ENCODE measurements at places on chromosomes 16 and 17.
A peak's percentile ranks its signal among the peaks of the same experiment; 100 is the strongest.

- peak; percentile 51 for DNase-seq
Observed at GRCh38 chr17:42287305-42287976, 857 bp upstream of the STAT5A start.

- no peak for DNase-seq
Observed at GRCh38 chr17:61536422-61536955, 54.5 kb downstream of the NACA2 start.

- DNase-seq: peak; percentile 75
Observed at GRCh38 chr17:56593086-56593645, 333 bp upstream of the NOG start.

- DNase-seq: no peak
Observed at GRCh38 chr17:74153821-74154430, 49.6 kb upstream of the RPL38 start.

DNA sequence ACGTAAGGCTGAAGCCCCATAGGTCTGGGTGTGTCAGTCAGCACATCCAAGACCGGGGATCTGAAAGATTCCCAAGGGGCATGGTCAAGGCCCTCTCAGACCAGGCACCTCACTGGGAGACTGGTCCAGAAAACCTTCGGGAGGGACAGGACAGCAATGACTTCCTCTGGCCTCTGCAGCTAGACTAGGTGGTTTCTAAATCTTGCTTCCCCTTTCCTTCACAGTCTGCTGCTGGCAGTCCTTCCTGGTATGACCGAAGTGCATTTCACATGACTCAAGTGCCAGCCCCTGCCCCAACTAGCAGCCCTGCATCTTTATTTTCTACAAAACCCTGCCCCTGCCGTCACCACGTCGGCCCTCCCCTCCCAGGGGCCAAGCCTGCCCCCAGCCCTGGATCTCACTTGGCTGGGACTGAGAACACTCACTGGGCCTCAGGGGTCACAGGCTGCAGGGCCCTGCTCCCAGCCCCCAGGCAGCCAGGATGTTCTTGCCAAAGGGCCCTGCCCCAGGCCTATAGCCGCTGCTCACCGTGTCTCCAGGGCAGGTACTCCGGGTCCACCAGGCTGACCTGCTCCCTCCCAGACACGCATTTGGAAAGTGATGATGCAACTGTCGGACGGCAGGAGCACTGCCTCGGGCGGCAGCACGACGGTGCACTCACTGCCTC, 18.3 kb downstream of the POLR3K start:
- no peak for DNase-seq

DNA sequence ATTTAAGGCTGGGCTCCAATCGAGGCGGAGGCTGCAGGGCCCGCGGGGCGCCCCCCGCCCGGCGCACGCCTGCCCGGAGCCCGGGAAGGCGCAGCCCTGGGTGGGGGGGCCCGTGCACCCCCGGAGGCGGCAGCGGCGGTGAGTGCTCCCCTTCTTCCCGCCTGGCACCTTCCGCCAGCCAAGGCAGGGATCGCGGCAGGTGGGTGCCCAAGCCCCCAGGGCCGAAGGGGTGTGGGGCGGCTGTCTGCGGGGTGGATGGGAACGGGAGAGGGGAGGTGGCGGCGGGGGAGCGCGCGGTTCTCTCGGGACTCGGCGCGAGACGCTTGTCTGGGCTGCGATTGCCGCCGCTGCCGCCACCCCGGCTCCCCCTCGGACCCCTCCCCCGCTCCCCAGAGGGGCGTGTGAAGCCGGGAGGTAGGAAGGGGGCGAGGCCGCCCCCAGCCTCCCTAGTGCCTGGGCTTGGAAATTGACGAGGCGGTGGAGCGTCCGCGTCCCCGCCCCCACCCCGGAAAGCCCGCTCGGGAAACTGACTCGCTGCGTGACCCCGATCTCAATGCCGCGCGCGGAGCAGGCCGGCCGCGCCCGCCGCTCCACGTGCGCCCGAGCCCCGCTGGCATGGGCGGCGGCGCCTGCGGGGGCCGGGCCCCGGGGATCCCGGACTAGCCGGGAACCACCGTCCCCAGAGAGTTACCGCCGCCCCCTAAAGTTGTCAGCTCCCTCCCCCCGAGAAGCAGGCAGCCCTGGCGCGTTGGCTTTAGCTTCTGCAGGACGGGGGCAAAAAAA, 231.5 kb downstream of the MRTFB start:
- DNase-seq: no peak

- no peak for DNase-seq
Observed at GRCh38 chr17:57672971-57673370, 72.1 kb downstream of the CCDC182 start.

DNA sequence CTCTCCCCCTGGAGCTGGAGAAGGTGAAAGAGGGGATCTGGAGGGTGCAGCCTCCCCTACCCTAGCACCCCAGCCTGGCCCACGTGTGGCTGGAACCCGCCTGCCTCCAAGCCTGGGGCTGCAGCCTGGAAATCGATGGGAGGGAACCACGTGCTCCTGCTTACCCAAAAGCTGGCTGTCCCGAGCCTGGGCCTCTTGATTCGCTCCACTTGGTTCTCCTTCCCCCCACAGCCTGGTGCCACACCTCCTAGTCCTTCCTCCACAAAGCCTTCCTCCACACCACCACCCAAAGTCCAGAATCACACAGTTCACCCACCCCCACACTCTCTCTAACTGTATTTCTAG, 29.3 kb downstream of the CFAP20 start:
- DNase-seq: no peak

DNA sequence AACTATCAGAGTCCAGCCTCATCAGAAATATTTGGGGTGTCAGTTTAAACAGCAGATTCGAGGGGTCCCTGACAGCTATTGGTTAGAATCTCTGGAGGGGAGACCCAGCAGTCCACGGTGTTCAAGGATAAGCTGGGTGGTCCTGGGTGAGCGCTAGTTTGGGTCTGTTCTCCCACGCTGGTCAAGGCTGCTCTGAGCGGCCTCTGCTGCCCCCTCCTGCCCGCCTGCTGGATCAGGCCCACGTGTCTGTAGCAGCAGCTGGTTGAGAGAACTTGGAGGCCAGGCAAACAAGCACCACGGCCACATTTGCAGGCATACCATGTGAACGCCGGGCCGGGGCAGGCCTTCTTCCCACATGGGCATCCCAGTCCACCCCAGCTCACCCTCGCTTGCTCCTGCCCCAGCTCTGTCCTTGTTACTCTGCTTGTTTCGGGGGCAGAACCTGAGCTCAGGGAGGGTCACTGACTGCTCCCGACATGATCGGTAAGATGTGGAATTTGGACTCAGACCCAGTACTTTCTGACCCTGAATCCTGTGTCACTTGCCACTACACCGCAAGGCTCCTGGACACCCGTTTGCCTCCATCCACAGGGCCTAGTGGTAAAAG, 7.4 kb downstream of the FOXF1 start:
- DNase-seq: peak; percentile 77

DNA sequence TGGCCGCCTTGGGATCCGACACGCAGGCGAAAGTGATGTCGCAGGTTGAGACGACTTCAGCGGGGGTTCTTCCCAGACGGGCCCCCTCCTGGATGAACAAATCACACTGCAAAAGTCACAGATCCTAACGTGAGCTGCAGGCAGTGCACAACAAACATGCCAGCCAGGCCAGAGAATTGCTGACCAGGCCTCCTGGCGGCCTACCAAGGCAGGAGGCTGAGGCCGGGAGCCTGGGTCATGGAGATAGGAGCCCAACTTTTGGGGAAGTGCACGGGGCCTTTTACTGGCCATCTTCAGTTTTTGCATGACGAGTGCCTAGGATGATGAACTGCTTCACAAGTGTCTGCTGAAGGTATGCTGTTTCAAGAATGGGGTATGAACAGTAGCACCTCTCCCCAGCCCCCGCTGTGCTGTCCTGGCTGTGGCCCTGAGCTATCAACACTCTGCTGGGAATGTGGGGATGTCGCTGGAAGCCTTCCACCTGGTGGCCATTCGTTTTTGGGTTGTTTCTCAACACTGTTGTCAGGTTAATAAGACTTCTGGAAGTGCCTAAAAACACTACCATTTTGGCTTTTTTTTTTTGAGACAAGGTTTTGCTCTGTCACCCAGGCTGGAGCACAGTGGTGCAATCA, 12.2 kb upstream of the ROGDI start:
- DNase-seq: no peak

DNA sequence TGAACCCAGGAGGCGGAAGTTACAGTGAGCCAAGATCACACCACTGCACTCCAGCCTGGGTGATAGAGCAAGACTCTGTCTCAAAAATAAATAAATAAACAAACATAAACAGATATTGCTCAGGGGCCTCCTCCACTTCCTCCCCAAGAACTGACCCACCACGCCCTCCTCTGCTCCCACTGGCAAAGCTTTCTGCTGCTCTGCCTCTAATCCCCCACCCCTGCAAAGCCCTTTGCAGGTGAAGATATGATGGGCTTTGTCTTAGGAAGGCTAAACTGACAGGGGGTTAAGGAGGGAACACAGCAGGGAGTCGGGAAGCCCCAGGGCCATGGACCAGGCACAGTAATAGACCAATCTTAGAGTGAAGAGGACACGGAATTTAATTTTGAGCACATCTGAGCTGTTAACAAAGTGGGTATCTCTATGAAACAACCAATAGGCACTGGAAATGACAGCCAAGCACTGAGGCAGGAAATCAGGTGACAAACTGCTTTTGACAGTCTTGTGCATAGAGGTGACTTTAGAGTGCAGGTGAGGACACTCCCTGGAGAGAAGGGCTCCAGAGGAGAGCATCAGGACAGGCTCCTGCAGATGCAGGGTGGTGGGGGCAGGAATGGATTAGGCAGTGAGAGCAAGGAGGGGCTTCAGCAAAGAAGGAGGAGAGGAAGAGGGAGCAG, 6.4 kb upstream of the CD300LD start:
- no peak for DNase-seq

GRCh38 chr16:17277981-17278381, 192.8 kb downstream of the XYLT1 start:
- no peak for DNase-seq

DNA sequence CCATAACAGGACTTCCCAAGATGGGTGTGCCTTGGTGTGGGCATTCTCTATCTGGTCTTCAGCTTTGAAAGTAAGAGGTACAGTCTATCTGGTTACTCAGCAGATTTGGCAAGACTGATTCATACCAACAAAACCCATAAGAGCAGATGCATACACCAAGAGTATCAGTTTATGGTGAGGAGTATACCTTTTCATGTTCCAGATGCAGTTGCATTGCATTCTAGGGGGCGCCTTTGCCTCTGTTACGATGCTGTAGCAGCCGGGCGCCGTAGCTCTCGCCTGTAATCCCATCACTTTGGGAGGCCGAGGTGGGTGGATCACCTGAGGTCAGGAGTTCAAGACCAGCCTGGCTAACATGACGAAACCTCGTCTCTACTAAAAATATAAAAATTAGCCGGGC, 31.1 kb upstream of the CARMIL2 start:
- DNase-seq: no peak

- no peak for DNase-seq
Observed at GRCh38 chr16:54932737-54933254, 2.1 kb downstream of the IRX5 start.

DNA sequence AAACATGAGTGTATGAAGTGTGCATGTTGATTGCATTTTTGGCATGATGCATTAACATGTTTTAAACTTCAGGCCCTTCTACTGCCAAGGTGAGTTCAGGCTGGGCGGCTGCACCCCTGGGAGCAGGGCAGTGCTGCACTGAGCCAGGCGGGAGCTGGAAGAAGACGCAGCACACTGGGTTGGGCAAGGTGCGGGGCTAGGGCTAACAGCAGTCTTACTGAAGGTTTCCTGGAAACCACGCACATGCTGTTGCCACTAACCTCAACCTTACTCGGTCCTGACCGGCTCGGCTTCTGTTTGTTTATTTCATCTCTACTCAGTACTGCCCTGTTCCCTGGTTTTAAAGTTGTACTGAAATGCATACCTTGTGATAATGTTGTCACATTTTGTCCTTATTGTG, 61.0 kb downstream of the MAP2K4 start:
- DNase-seq: no peak

GRCh38 chr16:78478267-78478861, 378.9 kb downstream of the WWOX start:
- DNase-seq: no peak

GRCh38 chr16:84153660-84154214, 8.6 kb downstream of the DNAAF1 start:
- no peak for DNase-seq

GRCh38 chr16:8859913-8860881, 8.6 kb downstream of the CARHSP1 start:
- DNase-seq: peak; percentile 49

GRCh38 chr17:46948544-46948943, 25.6 kb downstream of the GOSR2 start:
- DNase-seq: no peak

DNA sequence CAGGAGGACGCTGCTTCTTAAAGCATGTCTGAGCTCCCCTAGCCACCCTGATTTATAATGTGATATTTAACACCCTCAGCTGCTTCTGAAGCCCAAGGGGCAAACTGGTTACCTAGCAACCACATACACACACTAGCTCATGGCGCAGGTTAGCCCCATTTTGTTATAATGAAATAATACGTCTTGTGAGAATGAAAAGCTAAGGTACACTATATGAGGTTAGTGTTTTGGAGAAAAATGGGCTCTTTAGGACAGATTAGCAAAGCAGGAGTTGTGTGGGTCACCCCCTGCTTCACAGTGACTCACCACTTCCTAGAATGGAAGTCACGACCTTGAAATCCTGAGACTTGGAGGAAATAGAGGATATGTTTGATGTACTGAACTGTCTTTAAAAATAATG, 404.8 kb upstream of the HSBP1 start:
- DNase-seq: peak; percentile 24

DNA sequence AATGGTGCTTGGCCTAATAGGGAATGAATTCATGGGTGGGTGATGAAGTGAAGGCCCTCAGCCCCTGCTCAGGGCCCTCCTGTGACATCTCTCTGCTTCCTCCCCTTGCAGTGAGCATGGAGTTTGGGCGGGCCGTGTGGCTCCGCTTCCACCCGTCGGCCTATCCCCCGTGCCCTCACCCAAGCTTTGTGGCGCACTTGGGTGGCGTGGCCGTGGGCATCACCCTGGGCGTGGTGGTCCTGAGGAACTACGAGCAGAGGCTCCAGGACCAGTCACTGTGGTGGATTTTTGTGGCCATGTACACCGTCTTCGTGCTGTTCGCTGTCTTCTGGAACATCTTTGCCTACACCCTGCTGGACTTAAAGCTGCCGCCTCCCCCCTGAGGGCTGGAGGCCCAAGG, 21.1 kb downstream of the C17orf75 start:
- DNase-seq: no peak

- DNase-seq: no peak
Observed at GRCh38 chr16:1028056-1028455, 44.5 kb upstream of the SSTR5 start.

DNA sequence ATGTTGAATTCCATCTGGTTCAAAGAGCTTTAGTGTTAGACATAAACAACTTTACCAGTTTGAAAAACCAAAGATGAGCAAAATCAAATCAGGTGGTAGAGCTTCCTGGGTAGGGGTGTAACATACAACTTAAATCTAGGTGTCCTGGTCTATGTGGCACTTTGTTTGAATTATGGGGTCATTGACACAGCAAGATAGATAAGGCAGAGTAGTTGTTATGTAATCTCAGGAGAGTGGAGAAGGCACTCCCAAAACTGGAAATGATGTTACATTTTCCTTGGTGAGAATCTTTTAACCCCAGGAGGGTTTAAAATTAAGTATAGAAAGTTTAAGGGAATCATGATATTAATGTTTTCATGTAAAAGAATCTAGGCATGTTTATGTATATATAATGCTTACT, 31.9 kb downstream of the CCDC42 start:
- no peak for DNase-seq
